ENCODE measurements at places on chromosomes 4 and X.

GRCh38 chrX:113399506-113400192, 559.0 kb upstream of the AMOT start:
- no peak for DNase-seq

DNA sequence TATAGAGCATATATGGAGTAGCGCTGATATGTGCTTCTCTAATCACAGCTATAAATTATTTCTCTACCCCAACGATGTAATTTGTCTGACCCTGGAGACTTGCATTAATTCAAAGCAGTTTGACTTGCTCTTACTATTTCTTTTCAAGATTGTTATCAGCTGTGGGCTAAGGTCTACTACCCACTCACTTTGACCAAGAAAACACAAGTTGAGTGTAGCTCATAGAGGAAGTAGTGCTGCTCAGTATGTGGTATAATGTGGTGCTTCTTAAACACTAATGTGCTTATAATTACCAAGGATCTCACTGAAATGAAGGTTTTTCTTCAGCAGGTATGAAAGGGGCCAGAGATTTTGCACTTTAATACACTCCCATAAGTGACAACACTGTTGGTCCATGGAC, 70.1 kb downstream of the INPP4B start:
- no peak for DNase-seq

DNA sequence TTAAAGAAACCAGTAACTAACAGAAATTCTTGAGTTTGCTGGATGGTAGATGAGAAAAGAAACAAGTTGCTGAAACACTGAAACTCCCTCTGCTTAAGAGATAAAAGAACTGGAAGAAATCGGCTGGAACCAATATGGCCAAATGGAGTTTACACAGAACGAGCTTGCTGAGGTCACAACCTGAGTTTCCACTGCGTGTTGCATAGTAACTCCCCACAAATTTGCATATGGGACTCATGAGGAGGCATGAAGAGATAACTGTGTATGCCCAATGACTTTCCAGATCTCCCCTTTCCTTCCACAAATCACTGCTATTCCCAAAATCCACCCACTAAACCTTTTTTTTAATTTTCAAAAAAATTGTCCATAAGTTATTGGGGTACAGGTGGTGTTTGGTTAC, 10.2 kb upstream of the SMR3B start:
- DNase-seq: no peak

DNA sequence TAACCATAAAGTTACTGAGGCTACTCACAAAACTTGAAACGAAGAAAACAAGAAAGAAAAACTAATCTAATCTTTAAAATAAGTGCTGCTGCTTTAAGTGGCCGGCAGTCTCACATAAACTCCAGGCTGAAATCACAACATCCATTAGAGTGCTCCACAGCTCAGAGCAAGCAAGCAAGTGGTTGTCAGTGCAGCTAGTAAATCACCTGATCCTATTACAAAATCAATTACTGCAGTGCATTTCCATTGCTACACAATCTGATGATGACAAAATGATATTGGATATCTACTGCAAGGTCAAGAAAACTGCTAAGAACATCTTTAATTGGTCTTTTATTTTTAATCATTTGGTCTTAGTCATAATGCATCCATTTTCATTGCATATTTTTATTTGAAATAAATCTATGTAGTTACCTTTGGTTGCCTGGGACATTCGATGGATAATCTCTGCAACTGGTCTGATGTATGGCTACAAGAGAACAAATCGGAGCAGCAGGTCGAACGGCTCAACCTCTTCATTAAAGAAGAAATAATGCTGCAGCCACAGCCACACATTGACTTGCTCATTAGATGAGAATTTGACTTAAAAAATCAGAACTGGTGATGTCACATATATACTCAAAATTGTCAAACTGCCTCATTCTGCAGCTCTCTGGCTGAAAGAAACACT, 87.7 kb downstream of the FBXW7 start:
- DNase-seq: no peak

DNA sequence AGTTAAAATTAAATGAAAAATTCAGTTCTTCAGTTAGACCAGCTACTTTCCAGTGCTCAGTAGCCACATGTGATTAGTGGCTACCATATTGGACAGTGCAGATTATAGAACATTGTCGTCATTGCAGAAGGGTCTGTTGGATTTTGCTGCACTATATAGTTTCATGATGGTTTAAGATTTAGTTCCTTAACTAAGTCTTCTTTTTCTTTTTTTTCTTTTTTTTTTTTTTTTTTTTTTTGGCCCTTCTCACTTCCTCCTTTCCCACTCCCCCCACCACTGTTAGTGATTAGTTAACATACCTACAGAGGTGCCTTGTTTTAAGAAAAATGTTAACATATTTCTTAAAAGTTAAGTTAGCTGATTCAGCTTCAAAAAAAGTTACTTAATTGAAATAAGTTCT, 9.0 kb downstream of the RAB9A start:
- no peak for DNase-seq

- DNase-seq: no peak
Measured at GRCh38 chr4:13875181-13875580, 247.7 kb upstream of the BOD1L1 start.

Measured in activated CD8-positive, alpha-beta memory T cell treated with anti-CD3 and anti-CD28 coated beads for 1 hour (primary cell).